ENCODE measurements at places on chromosomes 5 and 9.

- no peak for DNase-seq
These were observed 34.6 kb upstream of the CCL21 start for GRCh38 chr9:34744295-34745221.

DNA sequence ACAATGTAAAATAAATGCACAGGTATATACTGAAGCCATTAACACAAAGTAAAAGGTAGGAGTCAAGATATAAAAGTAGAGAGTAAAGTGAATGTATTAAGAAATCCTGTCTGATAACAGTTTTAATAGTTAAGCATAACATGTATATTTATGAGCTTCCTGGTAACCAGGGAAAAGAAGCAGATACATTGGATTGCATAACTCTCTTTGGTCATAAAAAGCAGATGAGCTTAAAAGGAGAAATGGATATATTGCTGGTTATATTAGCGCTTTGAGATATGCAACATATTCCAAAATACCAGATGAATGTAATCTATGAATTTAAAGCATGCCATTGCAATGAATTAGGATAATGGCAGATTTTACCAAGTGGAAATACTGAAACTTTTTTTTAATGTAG is 6.2 kb upstream of the TNFSF8 start:
- DNase-seq: no peak

- no peak for DNase-seq
These were observed 41.3 kb upstream of the CDH18 start for GRCh38 chr5:20029266-20029665.

GRCh38 chr5:161539016-161539415 is 7.5 kb downstream of the GABRB2 start:
- no peak for DNase-seq

- DNase-seq: no peak
These were observed 541 bp upstream of the TBCA start for GRCh38 chr5:77776554-77777206.

DNA sequence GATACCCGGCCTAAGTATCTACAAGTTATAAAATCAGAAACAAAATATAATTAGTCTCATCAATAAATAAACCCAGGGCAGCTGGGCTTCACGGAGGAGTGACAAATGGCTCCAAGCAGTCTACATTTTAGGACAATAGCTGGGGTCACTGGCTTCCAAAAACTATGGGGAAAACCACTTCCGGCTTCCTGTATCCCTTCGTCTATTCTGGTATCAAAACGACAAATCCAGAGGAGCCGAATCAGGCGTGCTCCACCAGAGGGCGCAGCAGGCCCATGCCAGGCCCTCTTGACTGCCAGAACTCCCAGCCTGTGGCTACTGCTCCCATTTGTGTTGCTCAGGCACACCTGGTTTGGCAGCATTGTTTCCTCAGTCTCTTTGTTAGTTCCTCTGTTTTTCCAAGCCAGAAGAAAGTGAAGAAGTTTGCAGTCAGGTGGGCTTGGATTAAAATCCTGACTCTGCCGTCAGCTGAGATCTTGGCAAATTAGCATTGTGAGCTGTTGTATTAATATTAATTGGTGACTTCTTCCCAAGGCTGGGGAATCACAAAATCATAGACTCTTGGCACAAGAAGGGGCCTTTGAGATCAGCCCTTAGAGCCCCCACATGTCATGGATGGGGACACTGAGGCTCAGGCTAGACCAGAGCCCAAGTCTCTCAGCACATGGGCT is 11.6 kb upstream of the RAB14 start:
- peak; percentile 90 for DNase-seq

DNA sequence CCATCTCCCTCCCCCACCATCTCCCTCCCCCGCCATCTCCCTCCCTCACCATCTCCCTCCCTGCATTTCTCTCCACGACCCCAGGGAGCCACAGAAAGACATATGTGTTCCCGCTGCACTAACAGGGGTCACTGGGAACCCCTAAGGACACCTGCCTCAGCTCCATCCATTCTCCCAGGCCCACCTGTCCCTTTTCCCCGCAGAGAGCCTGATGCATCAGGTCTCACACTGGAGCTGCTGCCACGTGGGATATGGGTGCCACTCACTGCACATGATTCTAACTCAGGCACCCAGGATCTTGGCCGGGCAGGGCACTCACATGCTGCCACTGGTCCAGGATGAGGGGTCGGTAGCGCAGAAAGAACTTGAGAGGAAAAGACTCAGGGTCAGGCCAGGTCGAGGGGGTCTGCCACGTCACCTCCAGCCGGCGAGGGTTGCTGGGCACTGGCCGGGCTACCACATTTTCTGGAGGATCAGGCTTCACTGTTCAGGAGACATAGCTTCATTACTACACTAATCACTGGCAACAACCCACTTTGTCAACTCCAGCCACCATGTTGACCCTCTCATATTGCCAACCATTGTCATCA is 33.2 kb upstream of the ENHO start:
- no peak for DNase-seq

Measured in ecto neural progenitor cell (in vitro differentiated cells).